ENCODE measurements at places on chromosomes 2 and 18.

- no peak for DNase-seq
Measured at GRCh38 chr2:113011108-113011507, 5.8 kb downstream of the IL36A start.

DNA sequence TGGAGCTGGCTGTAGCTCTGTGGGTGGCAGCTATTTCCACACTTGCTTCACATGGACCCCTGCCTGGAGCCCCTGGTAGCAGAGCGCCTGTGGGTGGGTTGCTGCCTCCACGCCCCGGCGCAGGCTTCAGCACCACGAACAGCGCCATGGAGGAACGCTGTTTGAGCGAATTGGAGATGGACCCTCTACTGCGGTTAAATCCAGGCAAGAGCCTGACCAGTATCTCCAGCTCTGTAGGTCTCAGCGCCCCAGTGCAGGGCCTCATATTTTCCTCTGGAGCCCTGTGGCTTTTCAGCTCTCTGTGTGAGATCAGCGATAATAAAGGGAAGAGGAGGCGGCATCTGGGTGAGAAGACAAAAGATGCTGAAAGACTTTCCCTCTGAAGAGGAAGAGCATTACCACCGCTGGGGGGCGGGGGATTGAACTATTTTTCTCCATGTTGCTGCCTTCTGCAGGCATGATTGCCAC lies 12.0 kb downstream of the ONECUT2 start:
- no peak for DNase-seq

- no peak for DNase-seq
Measured at GRCh38 chr2:98479959-98480524, 35.4 kb downstream of the INPP4A start.

- no peak for DNase-seq
Measured at GRCh38 chr2:234306426-234307173, 190.3 kb downstream of the ARL4C start.

DNA sequence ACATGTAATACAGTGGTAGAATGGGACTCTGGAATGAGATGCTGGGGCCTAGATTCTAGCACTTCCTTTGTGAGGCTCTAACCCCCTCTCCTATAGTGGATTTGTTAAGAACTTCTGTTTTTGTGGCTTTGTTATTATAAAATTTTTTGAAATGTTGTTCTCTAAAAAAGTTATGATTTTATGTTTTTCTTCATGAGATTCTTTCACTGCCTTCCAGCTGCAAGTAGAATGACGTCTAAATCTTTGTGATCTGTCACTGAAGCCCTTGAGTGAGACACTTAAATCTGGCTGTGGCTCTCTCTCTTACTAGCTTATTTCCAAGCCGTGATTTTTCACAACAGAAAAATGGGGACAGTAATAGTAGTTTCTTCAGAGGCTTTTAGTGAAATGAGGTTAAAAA lies 1.6 kb downstream of the CASP8 start:
- DNase-seq: no peak

- no peak for DNase-seq
Measured at GRCh38 chr2:232931636-232932035, 61.6 kb downstream of the SNORC start.

DNA sequence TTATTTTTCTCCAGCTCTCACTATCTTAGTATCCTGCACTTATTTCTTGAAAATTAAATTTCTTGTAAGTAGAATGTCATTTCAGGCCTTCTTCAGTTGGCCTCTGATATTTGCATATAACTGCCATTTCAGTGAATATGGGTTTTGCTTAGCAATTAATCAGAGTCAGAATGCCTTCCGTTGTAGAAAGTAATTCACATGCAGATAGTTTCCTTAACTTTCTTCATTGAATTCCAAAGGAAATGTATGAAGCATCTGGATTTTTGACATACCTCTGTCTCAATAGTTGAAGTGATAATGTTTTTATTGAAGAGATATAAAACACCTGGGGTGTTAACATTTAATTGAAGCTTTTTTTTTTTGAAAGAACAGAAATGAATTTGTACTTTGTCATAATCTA lies 914.1 kb upstream of the NXPH2 start:
- DNase-seq: no peak

GRCh38 chr2:161415987-161416707 lies at the start of gene TBR1:
TBR1 (plus strand) TSS chr2:161416297; CDS start chr2:161416411, 114 bp downstream.
- DNase-seq: no peak

GRCh38 chr2:240455272-240455646 lies 19.8 kb downstream of the GPC1 start:
- DNase-seq: no peak

DNA sequence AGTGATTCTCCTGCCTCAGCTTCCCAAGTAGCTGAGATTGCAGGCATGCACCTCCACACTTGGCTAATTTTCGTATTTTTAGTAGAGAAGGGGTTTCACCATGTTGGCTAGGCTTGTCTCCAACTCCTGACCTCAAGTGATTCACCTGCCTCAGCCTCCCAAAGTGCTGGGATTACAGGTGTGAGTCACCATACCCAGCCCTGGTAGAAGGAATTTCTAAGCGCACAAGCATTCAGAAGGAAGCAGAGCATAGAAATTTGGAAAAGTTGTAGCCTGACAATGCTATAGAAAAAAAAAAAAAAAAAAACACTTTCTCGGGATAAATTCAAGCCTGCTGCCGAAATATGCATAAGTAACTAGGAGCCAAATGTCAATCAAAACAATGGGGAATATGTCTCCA lies 249.4 kb downstream of the GRB14 start:
- no peak for DNase-seq

GRCh38 chr2:88658881-88659537 lies 31.7 kb upstream of the EIF2AK3 start:
- no peak for DNase-seq

GRCh38 chr2:240986787-240987411 lies 11.5 kb upstream of the SNED1 start:
- DNase-seq: no peak

DNA sequence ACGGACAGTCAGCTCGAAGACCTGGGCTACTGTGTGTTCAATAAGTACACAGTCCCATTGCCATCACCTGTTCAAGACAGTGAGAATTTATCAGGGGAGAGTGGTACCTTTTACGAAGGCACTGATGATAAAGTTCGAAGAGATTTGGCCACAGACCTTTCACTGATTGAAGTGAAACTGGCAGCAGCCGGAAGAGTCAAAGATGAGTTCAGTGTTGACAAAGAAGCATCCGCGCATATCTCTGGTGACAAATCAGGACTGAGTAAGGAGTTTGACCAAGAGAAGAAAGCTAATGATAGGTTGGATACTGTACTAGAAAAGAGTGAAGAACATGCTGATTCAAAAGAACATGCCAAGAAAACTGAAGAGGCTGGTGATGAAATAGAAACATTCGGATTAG lies 76.9 kb upstream of the UNC80 start:
- DNase-seq: no peak

DNA sequence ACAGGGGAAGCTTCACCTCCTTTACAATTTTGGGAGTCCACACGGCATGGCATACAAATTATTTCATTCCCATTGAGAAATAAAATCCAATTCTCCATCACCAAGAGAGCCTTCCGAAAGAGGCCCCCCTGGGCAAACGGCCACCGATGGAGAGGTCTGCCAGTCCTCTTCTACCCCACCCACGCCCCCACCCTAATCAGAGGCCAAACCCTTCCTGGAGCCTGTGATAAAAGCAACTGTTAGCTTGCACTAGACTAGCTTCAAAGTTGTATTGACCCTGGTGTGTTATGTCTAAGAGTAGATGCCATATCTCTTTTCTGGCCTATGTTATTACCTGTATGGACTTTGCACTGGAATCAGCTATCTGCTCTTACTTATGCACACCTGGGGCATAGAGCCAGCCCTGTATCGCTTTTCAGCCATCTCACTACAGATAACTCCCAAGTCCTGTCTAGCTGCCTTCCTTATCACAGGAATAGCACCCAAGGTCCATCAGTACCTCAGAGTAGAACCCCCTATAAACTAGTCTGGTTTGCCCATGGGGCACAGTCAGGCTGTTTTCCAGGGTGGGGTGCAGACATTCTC lies 58.3 kb downstream of the BCL11A start:
- DNase-seq: no peak

- DNase-seq: no peak
Measured at GRCh38 chr2:2742726-2743125, 411.7 kb upstream of the MYT1L start.

GRCh38 chr18:10035281-10035991 lies 121.6 kb downstream of the VAPA start:
- DNase-seq: no peak

- DNase-seq: peak; percentile 77
Measured at GRCh38 chr18:54223568-54224241, 764 bp downstream of the MBD2 start.

DNA sequence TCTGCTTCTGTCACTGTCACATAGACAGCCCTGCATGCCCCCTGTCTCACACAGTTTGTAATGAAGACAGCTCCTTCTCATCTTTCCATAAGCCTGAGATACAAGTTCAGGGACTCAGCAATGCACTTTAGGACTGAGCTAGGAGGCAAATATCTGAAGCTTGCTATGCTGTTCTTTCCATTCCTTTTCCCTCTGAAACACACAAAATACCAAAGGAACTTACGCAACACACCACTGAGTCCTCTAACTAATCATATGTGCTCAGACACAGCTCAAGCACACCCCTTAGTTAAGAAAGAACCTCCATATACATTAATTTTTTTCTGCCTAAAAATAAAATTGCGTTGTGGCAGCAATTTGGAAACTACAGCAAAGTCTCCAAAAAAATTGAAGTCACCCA lies 17.9 kb downstream of the SERPINB8 start:
- no peak for DNase-seq

DNA sequence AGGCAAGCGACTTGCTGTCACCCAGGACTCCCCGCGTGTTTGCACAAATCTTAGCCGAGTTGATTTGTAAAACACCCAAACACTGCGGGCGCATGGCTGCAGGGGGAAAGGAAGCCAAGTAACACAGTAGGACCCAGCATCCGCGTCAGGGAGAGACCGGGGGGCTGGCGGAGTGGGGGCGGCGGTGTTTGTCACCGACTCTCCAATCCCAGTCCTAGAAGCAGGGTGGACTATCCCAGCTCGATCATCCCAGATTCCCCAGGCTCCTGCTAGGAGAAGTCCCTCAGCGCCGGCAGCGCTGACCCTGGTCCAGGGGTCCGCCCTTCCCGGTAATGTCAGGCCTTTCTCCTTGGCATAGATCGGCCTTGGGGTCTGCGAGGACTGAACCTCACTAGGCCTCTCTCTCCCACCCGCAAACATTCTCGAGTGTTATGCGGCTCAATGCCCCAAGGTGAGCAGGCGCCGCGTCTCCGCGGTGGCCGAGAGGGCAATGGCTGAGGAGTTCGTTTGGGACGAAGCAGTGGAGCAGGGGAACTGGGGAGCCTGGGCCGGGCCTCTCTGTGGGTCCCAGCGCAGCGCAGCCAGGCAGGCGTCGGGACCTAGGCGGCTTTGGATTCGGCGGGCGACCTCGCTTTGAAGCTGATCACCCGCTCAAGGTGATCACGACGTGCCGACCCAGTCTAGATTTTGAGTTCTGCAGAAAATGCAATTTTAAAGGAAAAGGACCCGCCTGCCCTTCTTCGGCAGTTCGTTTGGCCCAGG lies 1.5 kb upstream of the GDF7 start:
- DNase-seq: peak; percentile 57

DNA sequence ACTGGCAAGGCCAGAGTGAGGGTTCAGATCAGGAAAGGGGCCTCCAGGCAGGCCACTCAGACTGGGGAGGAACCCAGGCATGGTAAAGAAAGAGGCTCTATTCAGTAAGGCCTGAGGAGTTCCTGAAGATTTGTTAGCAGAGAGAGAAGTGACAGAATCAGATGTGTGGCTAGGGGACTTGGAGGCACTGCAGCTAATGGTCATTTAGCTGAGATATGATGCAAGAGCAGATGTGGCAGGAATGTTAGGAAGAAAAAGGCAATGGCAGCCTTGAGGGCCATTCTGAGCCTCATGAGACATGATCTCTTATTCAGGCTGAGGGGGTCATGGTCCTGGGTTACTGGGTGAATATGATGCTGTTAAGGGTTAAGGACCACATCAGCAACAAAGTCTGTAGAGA lies 73.4 kb downstream of the CCDC93 start:
- no peak for DNase-seq
